ENCODE measurements at places on chromosomes 16 and 17.

- DNase-seq = no peak
Measured at GRCh38 chr16:72172105-72173034, at the start of gene PMFBP1. Gene PMFBP1, minus strand, starts transcription at chr16:72172155. Its CDS starts 947 bp downstream, at chr16:72171208.

- no peak for DNase-seq
Measured at GRCh38 chr16:3785413-3785812, 68.1 kb upstream of the TRAP1 start.

GRCh38 chr17:78450696-78451345 lies 72.4 kb downstream of the PGS1 start:
- DNase-seq = no peak

DNA sequence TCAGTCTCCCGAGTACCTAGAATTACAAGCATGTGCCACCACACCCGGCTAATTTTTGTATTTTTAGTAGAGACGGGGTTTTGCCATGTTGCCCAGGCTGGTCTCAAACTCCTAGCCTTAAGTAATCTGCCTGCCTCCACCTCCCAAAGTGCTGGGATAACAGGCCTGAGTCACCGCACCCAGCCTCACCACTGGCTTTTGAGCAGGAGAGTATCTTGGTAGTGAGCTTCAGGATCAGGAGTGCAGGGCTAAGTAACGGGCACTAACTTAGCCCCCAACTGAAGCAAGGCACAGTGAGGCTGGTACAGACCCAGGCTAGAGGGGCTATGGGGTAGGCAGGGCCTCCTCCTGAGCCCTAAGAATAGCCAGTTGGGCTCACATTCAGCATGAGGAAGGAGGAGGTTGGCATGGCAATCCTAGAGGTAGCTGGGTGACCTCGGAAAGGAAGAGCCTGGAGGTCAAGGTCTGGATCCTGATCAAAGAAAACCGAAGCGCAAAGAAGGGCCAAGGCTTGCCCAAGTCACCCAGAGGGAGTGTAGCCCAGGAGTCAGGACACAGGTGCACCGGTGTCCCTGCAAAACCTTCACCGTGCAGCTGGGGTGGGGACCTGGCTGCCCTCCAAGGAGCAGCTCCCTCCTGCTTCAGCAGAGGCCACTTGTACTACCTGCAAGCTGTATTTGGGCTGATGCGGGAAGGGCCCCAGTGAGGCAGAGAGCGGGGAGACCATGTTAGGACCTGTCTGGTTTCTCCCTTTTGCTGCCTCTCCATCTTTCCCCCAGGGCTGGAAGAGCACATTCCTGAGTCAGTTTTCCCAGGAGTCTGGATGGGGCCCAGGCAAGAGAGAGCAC lies 1.3 kb upstream of the ADGRG5 start:
- DNase-seq = no peak

- no peak for DNase-seq
Measured at GRCh38 chr16:50666658-50667496, 14.2 kb downstream of the SNX20 start.

DNA sequence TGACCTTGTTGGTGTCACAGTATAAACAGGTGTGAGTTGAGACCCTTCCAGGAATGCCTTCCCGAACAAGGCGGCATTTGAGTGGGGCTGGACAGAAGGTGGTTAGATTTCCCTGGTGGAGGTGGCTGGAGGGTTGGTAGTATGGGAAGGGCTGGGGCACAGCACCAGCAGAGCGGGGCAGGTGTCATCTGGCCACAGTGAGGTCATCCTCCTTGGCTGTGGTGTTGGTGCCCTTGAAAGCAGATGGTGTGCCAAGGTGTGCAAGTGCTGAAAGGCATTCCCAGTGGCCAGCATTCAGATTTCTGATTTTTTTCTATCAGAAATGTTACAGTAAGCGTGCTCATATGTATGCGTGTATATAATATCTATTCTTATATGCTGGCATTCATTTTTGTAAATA lies 126.6 kb downstream of the LAT start:
- no peak for DNase-seq

- DNase-seq = no peak
Measured at GRCh38 chr17:4007346-4008081, 43.3 kb upstream of the ATP2A3 start.

- peak; percentile 74 for DNase-seq
Measured at GRCh38 chr17:18182978-18183333, 672 bp upstream of the ALKBH5 start.

GRCh38 chr16:49574826-49575225 lies 201.2 kb downstream of the C16orf78 start:
- no peak for DNase-seq

GRCh38 chr16:13907431-13907830 lies 12.5 kb upstream of the ERCC4 start:
- DNase-seq = no peak

GRCh38 chr16:67395458-67396158 lies 2.3 kb upstream of the TPPP3 start:
- DNase-seq = no peak

Data from T-helper 17 cell (primary cell).